ENCODE measurements at places on chromosomes 4 and X.

DNA sequence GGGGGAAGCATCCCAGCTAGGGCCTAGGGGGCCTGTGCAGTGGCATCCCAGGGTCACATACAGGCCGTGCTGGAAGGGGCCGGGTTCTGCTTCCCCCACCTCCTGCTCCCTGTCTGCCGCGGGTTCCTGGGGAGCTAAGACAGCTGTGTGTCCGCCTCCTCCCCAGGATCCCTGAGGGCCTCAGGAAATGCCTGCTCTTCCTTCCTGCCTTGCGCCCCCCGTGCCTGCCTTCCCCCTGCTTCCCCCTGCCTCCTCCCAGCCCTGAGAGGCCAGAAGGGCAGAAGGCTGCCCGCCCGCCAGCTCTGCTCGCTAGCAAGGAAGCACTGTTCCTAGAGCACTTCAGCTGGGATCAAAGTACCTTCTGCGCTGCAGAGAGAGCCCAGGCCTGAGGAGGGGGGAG is 2.9 kb upstream of the BGN start:
- H3K36me3 ChIP-seq: no peaks in the 10 kb centered on the region
- no peak overlapping the region for H3K27ac ChIP-seq
- no peak for DNase-seq
- H3K27me3 ChIP-seq: peaks cover 3% of the 10 kb centered on the region

DNA sequence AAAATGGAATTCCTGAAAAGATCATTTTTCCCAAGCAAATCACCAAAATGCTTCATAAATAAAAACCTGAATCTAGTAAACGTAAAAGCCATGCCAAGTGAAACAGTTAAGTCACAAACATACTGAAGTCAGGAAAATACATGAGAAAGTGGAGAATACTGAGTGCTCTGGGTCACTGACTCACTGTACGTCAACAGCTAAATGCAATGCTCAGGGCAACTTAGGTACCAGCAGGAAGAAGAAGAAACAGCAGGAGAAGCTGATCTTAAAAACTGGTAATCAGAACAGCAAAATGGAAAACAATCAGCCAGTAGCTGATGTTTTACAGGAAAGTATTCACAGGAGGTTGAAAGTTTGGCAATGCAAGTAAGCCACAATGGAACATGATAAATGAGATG is 252.6 kb upstream of the ETNPPL start:
- no peak overlapping the region for H3K4me3 ChIP-seq
- no peaks in the 10 kb centered on the region for H3K27me3 ChIP-seq
- no peaks in the 10 kb centered on the region for H3K4me1 ChIP-seq
- no peaks in the 10 kb centered on the region for H3K36me3 ChIP-seq
- no peak overlapping the region for H3K27ac ChIP-seq
- no peak for DNase-seq

GRCh38 chr4:81326581-81326980 is 111.6 kb upstream of the PRKG2 start:
- no peak for DNase-seq
- no peaks in the 10 kb centered on the region for H3K4me1 ChIP-seq
- H3K4me3 ChIP-seq: no peak overlapping the region
- H3K27ac ChIP-seq: no peak overlapping the region
- H3K27me3 ChIP-seq: no peaks in the 10 kb centered on the region

GRCh38 chrX:40041915-40042314 is 55.8 kb downstream of the BCOR start:
- DNase-seq: no peak
- no peak overlapping the region for H3K4me3 ChIP-seq
- H3K4me1 ChIP-seq: no peaks in the 10 kb centered on the region
- H3K36me3 ChIP-seq: no peaks in the 10 kb centered on the region

DNA sequence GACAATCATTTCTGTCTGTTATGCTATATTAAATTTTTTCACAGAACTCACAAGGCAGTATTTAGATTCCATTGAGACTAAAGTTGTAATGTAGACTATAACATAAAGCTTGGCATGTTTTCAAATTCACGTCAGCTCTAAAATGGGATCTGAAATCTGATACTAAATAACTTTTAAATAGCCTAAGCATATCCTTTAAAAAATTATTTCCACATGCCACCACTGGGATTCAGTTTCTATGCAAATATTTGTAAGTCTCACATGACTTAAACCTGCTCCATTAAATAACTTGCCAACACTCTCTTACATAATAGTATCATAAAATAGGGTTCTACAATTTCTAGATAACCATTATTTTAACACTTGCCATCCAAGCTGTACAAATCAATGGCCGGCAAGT is 32.4 kb downstream of the KLHL8 start:
- H3K27me3 ChIP-seq: no peaks in the 10 kb centered on the region
- H3K4me1 ChIP-seq: no peaks in the 10 kb centered on the region
- H3K36me3 ChIP-seq: no peaks in the 10 kb centered on the region
- no peak overlapping the region for H3K4me3 ChIP-seq
- H3K27ac ChIP-seq: no peak overlapping the region
- DNase-seq: peak; percentile 53

DNA sequence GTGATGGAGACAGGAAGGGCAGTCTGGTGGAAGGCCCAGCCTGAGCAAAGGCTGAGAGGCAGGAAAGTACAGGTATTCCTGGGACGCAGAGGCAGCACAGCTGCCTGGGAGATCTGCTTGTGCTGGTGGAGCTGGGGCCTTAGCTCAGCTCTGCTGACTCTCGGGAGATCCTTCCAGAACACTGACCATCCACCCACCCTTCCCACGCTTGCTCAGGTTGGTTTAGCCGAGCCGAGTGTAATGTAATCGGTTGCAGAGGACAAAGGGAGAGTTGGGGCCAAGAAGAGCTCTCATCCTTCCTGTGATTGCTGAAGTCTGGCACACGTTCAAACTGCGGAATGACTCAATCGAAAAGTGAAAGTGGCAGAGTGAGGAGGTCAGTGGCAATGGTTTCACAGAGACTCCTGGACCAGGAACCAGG is 43.1 kb upstream of the GPR78 start:
- no peaks in the 10 kb centered on the region for H3K27me3 ChIP-seq
- no peak overlapping the region for H3K4me3 ChIP-seq
- DNase-seq: peak; percentile 80
- no peaks in the 10 kb centered on the region for H3K36me3 ChIP-seq
- H3K4me1 ChIP-seq: peaks cover 45% of the 10 kb centered on the region
- H3K27ac ChIP-seq: peak overlapping the region; percentile 66

- H3K27ac ChIP-seq: no peak overlapping the region
- H3K36me3 ChIP-seq: no peaks in the 10 kb centered on the region
- H3K27me3 ChIP-seq: no peaks in the 10 kb centered on the region
Observed at GRCh38 chrX:137482136-137482535, 83.8 kb upstream of the ZIC3 start.

DNA sequence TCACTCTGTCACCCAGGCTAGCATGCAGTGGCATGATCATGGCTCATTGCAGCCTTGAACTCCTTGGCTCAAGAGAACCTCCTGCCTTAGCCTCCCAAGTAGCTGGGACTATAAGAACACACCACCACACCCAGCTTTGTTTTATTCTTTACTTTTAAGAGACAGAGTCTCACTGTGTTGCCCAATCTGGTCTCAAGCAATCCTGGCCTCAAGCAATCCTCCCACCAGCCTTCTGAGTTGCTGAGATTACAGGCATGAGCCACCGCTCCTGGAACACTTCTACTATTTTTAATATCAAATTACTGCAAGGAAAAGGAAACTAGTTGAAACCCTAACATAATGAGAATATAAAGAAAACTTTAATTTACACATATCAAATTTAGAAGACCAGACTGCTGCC is 85.4 kb downstream of the FAM13A start:
- H3K27me3 ChIP-seq: no peaks in the 10 kb centered on the region
- DNase-seq: no peak
- no peak overlapping the region for H3K27ac ChIP-seq

DNA sequence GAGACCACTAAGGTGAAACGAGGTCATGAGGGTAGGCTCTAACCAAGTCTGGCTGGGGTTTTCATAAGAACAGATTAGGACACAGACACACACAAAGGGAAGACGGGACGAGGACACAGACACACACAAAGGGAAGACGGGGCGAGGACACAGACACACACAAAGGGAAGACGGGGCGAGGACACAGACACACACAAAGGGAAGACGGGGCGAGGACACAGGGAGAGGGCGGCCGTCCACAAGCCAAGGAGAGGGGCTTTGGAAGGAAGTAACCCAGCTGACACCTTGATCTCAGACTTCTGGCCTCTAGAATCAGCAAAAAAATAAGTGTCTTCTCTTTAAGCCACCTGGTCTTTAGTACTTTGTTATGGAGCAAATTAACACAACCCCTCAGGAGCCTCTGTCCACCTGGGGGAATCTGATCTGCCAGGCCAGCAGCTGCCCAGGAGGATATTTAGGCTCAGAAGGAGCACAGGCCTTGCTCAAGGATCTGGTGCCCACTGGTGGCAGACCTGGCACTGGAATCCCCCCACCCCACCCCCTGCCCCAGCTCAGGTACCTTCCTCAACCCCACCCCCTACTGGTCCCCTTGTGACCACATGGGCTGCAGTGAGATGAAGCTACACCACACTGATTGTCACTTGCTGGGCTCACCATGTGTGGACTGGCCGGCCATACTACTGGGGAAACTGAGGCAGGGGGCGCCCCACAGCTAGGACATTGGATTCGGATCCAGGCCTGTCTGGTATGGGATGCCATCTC is 2.8 kb downstream of the ABLIM2 start:
- peaks cover 31% of the 10 kb centered on the region for H3K4me1 ChIP-seq
- H3K4me3 ChIP-seq: no peak overlapping the region
- H3K27ac ChIP-seq: no peak overlapping the region
- H3K27me3 ChIP-seq: no peaks in the 10 kb centered on the region
- DNase-seq: no peak

DNA sequence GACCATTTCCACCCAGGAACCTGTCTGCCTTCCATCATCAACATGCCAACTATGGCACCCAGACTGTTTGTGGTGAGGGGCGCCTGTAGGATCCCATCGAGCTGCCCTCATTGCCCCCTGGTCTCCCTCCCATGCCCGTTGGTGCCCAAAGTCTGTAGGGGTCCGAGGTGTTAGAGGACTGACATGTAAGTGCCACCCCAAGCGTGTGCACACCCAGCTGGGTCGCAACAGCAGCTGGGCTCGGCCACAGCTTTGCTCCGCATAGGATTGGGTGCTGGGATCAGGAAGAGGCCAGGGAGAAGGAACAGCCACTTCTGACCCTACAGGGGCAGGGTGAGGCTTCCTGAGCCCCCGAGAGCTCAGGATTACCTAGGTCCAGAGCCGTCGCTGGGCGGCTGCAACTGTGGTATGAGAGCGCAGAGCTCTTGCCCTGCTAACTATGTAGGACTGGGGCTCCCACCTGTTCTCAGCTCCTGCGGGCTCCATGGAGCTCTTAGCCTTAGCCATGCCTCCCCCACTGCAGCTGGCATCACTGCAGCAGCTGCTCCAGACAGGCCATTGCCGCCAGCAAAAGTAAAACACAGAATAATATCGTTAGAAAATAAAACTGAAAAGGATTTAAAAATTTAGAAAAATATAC is 1160.3 kb downstream of the FSTL5 start:
- H3K4me1 ChIP-seq: no peaks in the 10 kb centered on the region
- H3K36me3 ChIP-seq: no peaks in the 10 kb centered on the region
- DNase-seq: no peak
- H3K27ac ChIP-seq: no peak overlapping the region

- H3K36me3 ChIP-seq: no peaks in the 10 kb centered on the region
- H3K4me3 ChIP-seq: no peak overlapping the region
- H3K27ac ChIP-seq: no peak overlapping the region
Observed at GRCh38 chrX:100194082-100194775, 215.8 kb downstream of the PCDH19 start.

- H3K27me3 ChIP-seq: no peaks in the 10 kb centered on the region
- H3K36me3 ChIP-seq: no peaks in the 10 kb centered on the region
- no peak overlapping the region for H3K27ac ChIP-seq
Observed at GRCh38 chr4:4641661-4642495, 100.0 kb upstream of the STX18 start.

GRCh38 chrX:153984351-153985178 is 12.0 kb downstream of the TMEM187 start:
- H3K4me3 ChIP-seq: no peak overlapping the region
- H3K27me3 ChIP-seq: no peaks in the 10 kb centered on the region
- DNase-seq: no peak
- peaks cover 11% of the 10 kb centered on the region for H3K4me1 ChIP-seq
- no peaks in the 10 kb centered on the region for H3K36me3 ChIP-seq

- no peaks in the 10 kb centered on the region for H3K4me1 ChIP-seq
- H3K27me3 ChIP-seq: no peaks in the 10 kb centered on the region
- no peak for DNase-seq
- H3K27ac ChIP-seq: no peak overlapping the region
- no peaks in the 10 kb centered on the region for H3K36me3 ChIP-seq
Observed at GRCh38 chrX:41553688-41554087, 106.5 kb downstream of the NYX start.

GRCh38 chrX:15820106-15821073 is 30.1 kb downstream of the ZRSR2 start:
- no peak for DNase-seq
- no peak overlapping the region for H3K27ac ChIP-seq
- no peak overlapping the region for H3K4me3 ChIP-seq
- no peaks in the 10 kb centered on the region for H3K27me3 ChIP-seq
- peaks cover 82% of the 10 kb centered on the region for H3K36me3 ChIP-seq

- no peaks in the 10 kb centered on the region for H3K36me3 ChIP-seq
- no peak overlapping the region for H3K4me3 ChIP-seq
- peak overlapping the region; percentile 43 for H3K27ac ChIP-seq
- no peak for DNase-seq
- H3K27me3 ChIP-seq: no peaks in the 10 kb centered on the region
- H3K4me1 ChIP-seq: peaks cover 93% of the 10 kb centered on the region
Observed at GRCh38 chr4:147813109-147813773, 81.4 kb downstream of the ARHGAP10 start.

DNA sequence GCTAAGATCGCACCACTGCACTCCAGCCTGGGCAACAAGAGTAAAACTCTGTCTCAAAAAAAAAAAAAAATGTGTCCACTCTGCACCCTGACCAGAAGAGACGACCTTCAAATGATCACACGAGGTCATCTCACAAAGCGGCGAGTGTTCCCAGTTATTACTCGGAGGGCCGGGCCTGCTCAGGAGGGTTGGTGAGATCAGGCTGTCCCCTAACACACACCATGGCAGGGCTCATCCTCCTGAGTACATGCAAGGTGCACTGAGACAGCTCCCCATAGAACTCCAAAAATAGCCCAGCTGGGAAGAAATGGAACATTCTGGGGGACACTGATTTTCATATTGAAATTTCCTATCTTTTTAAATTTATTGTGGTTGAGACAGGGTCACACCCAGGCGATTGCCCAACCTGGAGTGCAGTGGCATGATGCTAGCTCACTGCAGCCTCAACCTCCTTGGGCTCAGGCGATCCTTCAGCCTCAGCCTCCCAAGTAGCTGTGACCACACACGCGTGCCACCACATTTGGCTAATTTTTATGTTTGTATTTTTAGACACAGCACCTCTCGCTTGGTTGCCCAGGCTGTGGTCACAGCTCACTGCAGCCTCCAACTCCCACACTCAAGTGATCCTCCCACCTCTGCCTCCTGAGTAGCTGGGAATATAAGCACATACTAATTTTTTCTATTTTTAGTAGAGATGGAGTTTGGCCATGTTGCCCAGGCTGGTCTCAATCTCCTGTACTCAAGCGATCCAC is 51.5 kb downstream of the DHRSX start:
- H3K4me1 ChIP-seq: peaks cover 16% of the 10 kb centered on the region
- H3K36me3 ChIP-seq: peaks cover 11% of the 10 kb centered on the region
- H3K27ac ChIP-seq: no peak overlapping the region
- H3K4me3 ChIP-seq: no peak overlapping the region
- no peak for DNase-seq
